Suppressor macrophage (primary cell): ENCODE measurements at places on chromosomes 1 and 21.
A peak's percentile ranks its signal among the peaks of the same experiment; 100 is the strongest.

GRCh38 chr1:2784854-2785630, 16.5 kb downstream of the TTC34 start:
- no peak for DNase-seq

GRCh38 chr1:116405241-116406135, 32.4 kb downstream of the ATP1A1 start:
- no peak for DNase-seq

GRCh38 chr1:183195142-183195574, 9.1 kb downstream of the LAMC2 start:
- DNase-seq: no peak

DNA sequence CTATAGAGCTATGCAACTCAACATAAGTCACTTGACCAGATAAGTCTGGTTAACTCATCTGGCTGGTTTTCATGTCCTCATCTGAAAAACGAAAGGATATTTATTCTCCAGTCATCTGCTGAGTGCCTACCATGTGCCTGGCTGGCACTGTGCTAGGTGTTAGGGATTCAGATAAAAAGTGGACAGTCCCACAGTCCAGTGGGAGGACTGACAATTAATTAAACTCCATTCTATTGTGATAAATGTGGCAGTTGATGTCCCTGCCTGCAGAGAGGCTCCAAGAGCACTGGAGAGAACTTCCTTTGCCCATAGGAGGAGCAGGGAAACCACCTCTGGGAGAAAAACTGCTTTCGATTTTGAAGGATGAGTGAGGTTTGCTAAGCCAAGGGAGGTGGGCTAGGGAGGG, 5.4 kb downstream of the NUAK2 start:
- peak; percentile 27 for DNase-seq

DNA sequence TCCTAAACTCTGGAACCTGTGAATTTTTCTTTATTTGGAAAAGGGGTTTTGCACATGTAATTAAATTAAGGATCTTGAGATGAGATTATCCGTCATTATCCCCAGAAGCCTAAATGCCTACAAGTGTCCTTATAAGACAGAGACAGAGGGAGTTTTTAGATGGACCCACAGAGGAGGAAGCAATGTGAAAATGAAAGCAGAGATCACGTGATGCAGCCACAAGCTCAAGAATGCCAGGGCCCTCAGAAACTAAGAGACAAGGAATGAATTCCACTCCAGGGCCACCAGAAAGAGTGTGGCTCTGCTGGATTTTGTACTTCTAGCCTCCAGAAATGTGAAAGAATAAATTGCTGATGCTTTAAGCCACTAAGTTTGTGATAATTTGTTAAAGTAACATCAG, 183.6 kb upstream of the UBE2U start:
- peak; percentile 60 for DNase-seq

- no peak for DNase-seq
Observed at GRCh38 chr1:214403431-214403830, 122.5 kb downstream of the SMYD2 start.

GRCh38 chr1:224175617-224176016, 7.4 kb upstream of the DEGS1 start:
- DNase-seq: peak; percentile 35

DNA sequence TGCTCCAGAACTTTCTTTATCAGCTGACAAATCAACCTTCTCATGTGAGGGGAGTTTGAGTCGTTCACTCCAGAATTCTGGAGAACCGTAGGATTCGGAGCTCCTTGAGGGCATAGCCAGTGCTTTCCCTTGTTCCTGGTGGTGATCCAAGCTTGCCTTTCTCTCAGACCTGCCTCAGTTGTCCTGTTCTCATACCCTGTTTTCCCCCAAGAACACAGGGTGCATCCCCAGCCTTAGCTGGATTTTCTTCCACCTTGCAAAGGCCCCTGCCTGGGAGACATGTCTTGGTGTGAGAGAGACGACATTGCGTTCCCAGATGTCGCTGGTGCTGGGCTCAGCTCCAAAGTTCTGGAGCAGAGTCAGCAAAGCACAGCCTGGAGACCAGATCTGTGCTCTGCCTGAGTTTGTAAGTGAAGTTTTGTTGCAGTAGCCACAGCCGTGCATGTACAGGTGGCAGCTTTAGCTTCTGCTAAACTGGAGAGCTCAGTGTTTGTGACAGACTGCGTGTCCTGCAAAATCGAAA, 40.0 kb downstream of the ABCG1 start:
- no peak for DNase-seq

DNA sequence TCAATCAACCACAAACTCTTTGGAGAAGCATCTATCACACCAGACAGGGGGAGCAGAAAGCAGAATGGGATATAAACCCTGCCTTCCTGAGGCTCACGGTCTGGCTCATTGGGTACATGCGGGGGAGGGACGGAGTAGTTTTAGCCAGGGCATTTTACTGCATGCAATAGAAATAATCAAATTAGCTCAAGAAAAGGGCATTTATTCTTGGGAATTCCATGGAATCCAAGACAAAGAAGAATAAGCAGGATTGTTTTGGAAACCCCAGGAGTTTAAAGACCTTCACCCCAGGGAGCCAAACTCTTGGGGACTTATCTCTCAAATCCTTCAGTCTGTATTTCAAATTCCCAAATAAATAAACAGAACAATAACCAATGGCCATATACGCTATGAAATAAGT, 5.2 kb upstream of the KAZN start:
- no peak for DNase-seq

- DNase-seq: no peak
Observed at GRCh38 chr1:207493212-207493611, 2.7 kb upstream of the CR1 start.

- no peak for DNase-seq
Observed at GRCh38 chr1:167486090-167486824, 32.1 kb downstream of the CD247 start.

DNA sequence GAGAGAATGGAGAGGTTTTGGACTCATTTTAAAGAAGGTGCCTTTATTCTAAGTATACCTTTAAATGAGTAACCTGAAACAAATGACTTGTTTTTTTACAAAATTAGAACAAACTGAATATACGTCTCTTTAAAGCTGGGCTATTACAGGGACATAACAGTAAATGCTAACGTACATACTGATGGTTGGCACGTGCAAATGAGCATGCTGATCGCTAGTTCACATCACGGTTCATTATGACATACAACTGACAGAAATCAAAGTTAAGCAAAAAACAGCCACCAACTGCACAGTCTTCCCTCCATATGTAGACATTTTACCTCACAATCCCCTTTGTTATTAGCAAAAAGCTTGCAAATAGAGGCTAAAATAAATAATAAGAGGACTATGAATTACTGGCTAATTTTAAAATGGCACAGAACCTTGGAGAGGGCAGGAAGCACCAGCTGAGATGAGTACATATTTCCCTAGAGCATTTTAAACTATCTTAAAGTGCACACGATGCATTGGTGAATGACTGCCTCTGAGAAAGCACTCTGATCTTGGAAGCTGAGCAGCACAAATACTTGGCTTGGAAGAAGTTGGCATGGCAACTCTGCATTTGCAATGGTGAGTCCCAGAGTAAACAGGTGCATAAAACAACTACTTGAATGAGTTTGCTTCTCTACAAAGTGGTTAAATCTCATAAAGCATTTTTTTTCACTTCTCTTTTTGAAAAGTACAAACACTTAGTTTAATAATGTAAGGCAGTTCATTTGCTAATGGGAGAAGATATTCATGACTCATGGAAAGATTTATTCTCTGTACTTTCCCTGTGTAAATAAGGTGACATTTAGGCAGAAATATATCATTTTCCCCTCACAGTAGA, 204.7 kb downstream of the LHX8 start:
- no peak for DNase-seq

- no peak for DNase-seq
Observed at GRCh38 chr1:89201106-89201794, 2.5 kb upstream of the GBP4 start.

GRCh38 chr1:72366466-72366865, 84.1 kb upstream of the NEGR1 start:
- DNase-seq: peak; percentile 1

GRCh38 chr1:159890390-159890789, 9.6 kb downstream of the CFAP45 start:
- DNase-seq: no peak

DNA sequence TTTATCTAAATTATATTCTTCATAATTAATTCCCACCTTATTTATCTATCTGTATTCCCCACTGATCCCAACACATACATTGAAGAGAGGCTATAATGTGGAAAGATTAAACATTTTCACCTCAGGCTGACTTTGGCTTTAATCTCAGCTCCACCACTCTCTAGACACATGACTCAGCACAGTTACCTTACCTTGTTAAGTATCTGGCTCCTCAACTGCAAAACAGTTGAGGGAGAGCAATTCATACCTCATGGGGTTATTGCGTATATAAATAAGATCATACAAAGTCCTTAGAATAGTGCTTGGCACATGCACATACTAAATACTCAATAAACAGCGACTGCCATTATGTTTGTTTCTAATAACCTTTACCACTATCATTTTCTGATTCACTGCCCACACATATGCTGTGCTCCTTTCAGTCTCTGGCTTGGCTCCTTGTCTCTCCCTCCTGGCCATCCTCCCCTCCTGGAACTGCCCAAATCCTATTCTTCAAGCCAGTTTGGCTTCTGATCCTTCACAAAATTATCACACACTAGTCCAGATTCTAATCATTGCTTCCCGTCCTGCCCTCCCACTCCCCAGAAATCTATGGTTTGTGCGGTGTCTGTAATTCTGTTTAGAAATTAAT, 50.1 kb downstream of the BCL9 start:
- DNase-seq: no peak

DNA sequence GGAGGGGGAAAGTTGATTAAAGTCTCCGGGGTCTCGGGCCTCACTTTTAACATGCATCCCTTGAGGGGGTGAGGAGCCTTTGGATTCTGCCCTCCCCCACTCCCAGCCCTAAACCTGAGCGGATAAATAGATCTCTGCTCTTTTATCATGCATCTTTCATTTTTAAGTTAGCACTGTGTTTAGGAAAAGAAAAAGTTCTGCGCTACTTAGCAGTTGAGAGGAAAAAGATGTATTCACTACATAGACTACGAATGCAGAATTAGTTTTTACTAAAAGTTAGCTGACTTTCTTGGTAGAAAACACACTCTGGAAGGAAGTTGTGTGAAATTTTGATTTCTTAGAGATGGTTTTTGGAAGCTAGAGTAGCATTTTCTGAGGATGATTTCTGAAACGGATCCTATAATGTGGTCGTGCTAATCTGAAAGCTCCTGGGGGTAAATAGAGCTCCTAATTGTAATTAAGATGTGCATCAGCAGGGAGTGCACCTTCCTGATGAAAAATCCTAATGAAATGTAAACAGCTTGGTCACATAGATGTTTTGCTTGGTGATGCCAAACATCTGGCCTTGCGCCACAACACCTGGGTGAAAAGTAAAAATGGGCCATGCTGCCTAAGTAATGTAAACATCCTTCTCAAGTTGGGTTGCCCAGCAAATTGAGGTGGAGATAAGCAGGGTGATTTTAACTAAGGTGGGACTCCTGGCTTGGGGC, 1.8 kb downstream of the ROR1 start:
- DNase-seq: no peak

GRCh38 chr1:228801068-228801467, 65.8 kb downstream of the RHOU start:
- no peak for DNase-seq

DNA sequence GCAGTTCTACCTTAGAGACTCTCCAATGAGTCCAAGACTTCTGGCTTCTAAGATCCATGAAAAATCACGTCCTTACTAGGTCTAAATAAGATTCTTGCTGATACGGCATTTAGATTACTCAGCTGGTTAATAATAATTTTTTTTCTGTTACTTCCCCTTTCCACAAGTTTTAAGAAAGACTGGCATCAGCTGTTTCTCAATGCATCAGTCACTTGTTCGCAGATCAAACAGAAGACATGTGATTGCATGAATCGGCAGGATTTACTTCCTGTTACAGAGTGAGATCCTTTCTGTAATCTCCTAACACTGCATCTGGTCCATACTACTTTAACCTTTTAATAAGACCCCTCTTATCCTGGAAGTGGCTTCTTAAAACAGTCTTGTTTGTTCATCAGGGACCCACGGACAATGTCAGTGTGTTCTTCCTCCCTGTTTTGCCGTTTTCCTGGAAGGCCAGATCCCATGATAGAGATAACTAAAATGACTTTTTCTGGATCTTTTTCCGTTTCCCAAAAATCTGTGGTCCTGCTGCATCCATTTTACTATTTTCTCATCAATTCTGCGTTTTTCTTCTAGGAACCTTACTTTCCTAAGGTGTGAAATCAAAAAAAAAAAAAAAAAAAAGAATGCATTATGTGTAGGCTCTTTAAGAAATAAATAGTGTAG, 6.1 kb downstream of the NPL start:
- DNase-seq: peak; percentile 98

GRCh38 chr1:55012661-55013060, 13.9 kb downstream of the BSND start:
- DNase-seq: no peak

DNA sequence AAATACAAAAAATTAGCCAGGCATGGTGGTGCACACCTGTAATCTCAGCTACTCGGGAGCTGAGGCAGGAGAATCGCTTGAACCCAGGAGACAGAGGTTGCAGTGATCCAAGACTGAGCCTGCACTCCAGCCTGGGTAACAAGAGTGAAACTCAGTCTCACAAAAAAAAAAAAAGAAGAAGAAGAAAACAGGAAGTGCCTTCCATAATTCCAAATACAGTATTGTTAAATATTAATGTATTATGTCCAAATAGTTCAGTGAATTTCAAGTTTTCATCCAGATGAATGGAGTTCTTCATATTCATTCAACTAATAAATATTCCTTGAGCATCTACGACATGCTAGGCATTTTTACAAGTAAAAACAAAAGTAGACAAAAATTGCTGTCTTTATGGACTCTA, 33.3 kb downstream of the PLEKHO1 start:
- DNase-seq: peak; percentile 48

DNA sequence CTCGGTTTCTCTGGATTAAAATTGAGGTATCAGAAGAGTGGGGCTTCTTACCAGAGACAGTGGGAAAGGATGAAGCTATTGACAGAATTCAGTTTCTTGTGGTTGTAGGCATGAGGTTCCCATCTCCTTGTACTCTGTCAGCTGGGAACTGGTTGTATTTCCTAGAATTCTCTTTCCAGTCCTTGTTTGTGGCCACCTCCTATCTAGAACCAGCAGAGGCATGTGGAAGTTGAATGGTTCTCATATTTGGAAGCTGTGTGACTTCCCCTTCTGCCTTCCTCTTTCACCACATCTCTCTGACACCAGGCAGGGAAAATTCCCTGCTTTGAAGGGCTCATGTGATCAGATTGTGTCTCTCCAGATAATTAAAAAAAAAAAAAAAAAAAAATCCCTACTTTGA, 457.7 kb upstream of the ADAMTS5 start:
- DNase-seq: peak; percentile 3

GRCh38 chr1:110083061-110083865, 12.8 kb upstream of the ALX3 start:
- peak; percentile 24 for DNase-seq

DNA sequence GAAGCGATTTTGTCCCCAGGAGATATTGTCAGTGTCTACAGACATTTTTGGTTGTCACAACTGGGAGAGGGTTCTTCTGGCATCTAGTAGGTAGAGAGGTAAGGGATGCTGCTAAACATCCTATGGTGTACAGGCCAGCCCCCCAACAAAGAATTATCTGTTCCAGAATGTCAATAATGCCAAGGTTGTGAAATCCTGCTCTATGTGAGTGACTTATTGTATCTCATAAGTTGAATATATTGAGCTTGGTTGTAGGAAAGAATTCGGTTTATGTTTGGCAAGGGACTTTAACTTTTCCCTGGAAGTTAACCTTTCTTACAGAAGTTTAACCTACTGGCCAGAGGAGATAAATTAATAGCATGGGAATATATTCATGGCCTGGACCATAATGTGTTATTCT, 52.6 kb upstream of the ANGPTL1 start:
- DNase-seq: no peak

- DNase-seq: no peak
Observed at GRCh38 chr1:36268981-36269380, 37.2 kb upstream of the SH3D21 start.

GRCh38 chr1:155277902-155278688, 832 bp downstream of the HCN3 start:
- peak; percentile 24 for DNase-seq
